ENCODE measurements at places on chromosomes 2 and 18. TPM values are rescaled to one million over a fixed set of nuclear protein-coding genes. Genes with fewer than 3 reads are reported as not detected.

ONECUT2 gene
- not detected for total RNA-seq

AGAP1 gene
- total RNA-seq = 4.5 TPM

DNA sequence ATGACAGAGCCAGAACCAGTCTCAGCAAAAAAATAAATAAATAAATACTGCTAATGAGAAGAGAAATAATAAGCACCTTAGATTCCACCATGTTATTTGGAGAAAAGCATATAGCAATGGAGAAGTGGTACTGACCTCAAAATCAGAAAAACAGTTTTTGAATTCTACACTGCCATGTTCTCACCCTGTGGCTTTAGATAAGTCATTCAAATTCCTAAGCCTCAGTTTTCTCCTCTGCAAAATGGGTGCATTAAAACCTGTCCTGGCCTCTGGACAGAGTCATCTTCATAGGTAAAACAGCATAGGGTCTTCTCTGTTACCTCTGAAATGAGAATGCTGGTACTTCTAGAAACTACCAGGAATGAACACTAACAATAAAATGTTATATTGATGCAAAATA is 62.2 kb upstream of the RMP24 start:
- H3K36me3 ChIP-seq = no peaks in the 10 kb centered on the region
- H3K4me1 ChIP-seq = no peaks in the 10 kb centered on the region
- H3K27me3 ChIP-seq = peaks cover 5% of the 10 kb centered on the region
- DNase-seq = no peak

- H3K36me3 ChIP-seq = peaks cover 55% of the 10 kb centered on the region
- H3K27me3 ChIP-seq = no peaks in the 10 kb centered on the region
These were observed 45.0 kb downstream of the MBP start for GRCh38 chr18:77087393-77088141.

DNA sequence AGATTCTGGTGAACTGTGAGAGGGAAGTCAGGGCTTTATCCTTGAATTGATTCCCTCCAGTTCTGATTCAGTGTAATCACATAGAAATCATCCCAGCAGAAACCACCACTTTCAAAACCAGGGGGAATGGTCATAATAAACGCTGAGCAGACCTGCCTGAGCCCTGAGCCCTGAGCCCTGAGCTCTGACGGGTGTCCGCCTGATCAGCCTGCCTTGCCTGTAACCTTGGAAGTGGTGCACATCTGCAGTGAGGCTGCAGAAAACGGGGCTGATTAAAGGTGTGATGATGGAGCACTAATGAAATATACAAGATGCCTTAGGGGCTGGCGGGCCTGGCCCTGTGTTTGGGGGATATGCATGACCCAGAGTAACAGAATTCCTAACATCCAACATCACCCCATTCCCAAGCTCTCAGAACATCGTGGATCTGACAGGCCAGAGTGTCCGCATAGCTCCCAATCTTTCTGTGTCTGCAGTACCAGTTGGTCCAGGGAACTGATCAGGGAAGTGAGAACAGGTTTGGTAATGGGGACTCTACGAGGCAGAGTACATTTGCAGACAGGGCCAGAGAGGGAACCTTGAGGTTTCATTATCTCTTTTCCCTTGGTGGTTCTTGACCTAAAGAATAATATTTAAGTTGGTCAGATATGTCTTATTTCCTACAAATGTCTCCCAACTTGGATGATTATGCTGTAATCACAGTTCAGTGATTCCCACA is 37.8 kb downstream of the KCTD18 start:
- H3K4me1 ChIP-seq = peaks cover 25% of the 10 kb centered on the region
- H3K27me3 ChIP-seq = no peaks in the 10 kb centered on the region
- peaks cover 15% of the 10 kb centered on the region for H3K36me3 ChIP-seq
- no peak overlapping the region for H3K4me3 ChIP-seq
- H3K27ac ChIP-seq = no peak overlapping the region

DNA sequence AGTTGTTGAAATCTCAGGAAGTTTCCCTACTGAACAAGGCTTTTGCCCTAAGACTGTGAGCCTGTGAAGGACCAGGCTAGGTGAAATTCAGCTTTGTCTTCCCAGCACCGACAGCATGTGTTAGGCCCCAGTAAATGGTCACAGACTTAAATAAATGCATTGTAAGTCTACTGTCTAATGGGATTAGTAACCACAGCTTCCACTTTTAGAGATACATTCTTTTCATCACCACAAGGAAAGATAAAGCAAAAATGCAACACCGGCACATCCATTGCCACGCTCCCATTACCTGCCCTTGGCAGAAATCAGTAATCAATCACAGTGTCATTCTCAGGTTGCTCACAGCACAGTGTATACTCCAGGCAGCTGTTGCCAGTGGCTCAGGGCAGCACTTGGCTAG is 59.3 kb downstream of the CRACDL start:
- no peaks in the 10 kb centered on the region for H3K4me1 ChIP-seq
- DNase-seq = no peak
- H3K4me3 ChIP-seq = no peak overlapping the region
- no peak overlapping the region for H3K27ac ChIP-seq
- H3K27me3 ChIP-seq = no peaks in the 10 kb centered on the region
- H3K36me3 ChIP-seq = no peaks in the 10 kb centered on the region

GRCh38 chr2:86372641-86373502 is 35.4 kb upstream of the REEP1 start:
- H3K4me1 ChIP-seq = peaks cover 18% of the 10 kb centered on the region
- peaks cover 5% of the 10 kb centered on the region for H3K27me3 ChIP-seq
- DNase-seq = no peak
- H3K36me3 ChIP-seq = peaks cover 1% of the 10 kb centered on the region
- no peak overlapping the region for H3K4me3 ChIP-seq
- H3K27ac ChIP-seq = no peak overlapping the region
